Fibroblast of skin of left biceps (primary cell): ENCODE measurements at places on chromosomes 1 and 21.

- DNase-seq, result peak; percentile 9
Measured at GRCh38 chr21:23639721-23640120, 1967.6 kb downstream of the MRPL39 start.

DNA sequence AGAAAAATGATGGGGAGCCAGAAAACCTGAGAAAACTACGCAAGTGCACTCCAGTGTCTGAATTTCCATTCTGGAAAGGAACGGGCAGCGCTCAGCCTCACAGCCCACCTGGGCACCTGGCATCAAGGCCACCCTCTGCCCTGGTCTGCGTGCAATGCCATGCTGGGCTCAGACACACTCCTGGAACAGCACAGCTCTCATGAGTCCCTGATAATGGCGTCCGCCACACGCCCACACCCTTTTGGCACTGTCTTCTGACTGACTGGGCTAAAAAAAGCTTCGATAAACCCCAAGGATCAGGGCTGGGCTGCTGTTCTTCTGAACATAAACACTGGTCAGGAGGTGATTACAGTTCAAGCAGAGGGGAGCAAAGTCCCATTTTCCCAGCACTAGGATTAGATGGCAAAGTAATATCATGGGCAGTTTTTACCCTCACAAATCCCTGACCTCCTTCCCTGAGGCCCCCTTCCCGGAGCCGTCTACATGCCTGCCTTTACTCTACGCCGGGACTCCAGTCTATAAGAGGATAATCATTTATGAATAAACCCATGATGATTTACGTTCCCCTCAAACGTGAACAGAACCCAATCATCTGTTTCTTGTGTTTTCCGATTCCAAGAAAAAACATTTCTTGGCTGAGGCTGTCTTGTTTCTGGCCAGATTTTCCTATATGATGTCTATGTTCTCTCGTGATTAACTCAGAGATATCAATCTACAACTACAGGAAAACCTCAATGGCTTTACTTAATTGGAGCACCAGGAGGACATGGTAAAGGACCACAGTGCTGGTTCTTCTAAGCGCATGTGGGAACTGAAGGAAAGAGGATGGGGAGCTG is 22.6 kb downstream of the RCAN1 start:
- no peak for DNase-seq

- DNase-seq, result no peak
Measured at GRCh38 chr21:46393451-46393940, 65.2 kb upstream of the DIP2A start.

- no peak for DNase-seq
Measured at GRCh38 chr1:161843156-161843555, 77.0 kb downstream of the ATF6 start.

DNA sequence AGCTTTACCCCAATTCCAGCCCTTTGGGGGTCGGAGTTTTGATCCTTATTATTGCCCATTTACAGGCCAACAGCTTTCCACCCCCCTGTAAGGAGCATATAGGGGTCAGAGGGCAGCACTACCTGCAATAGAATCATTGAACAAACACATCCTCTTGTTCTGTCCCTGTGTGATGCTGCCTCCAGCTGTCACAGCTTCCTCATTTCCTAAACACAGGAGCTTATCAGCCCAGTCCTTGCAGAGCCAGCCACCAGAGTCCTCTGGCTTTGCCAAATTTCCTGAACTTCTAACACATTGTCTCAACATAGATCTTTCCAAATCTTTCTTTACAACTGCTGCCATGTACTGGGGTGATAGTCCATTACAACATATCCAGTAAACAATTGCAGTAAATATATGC is 32.8 kb upstream of the PTBP2 start:
- no peak for DNase-seq
